ENCODE measurements at places on chromosomes 3 and 15.
A peak's percentile ranks its signal among the peaks of the same experiment; 100 is the strongest.

GRCh38 chr3:40265181-40265580 lies 44.3 kb upstream of the EIF1B start:
- DNase-seq = no peak

GRCh38 chr15:72375501-72375845 lies 341 bp downstream of the HEXA start:
- no peak for DNase-seq

DNA sequence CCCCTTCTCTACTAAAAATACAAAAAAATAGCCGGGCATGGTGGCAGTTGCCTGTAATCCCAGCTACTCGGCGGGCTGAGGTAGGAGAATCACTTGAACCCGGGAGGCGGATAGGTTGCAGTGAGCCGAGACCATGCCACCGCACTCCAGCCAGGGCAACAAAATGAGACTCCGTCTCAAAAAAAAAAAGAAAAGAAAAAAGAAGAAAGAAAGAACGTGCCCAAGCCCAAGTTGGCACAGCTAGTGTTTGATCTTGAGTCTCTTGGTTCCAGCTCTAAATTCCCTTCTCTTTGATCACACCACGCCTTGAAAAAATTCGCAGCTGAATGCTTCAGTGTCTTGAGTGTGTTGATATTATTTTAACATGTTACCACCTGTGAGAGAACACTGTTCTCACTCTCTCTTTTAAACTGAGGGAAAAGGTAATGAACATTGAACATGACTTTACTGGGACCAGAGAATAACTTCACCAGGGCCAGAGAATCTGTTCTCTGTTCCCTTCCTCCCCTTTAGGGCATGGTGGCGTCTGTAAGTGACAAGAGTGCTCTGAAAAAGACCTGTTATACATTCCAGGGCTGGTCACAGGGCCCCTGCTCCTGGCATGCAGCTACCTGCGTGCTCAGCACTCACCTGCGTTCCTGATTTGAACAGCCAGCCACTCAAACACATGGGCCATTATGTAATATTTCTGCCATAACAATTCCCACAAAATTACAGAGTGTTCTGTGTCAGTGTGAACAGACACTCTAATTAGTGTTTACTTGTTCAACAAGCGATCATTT lies 19.0 kb downstream of the SLCO3A1 start:
- no peak for DNase-seq

GRCh38 chr3:73509066-73509465 lies 115.7 kb downstream of the PDZRN3 start:
- DNase-seq = no peak

DNA sequence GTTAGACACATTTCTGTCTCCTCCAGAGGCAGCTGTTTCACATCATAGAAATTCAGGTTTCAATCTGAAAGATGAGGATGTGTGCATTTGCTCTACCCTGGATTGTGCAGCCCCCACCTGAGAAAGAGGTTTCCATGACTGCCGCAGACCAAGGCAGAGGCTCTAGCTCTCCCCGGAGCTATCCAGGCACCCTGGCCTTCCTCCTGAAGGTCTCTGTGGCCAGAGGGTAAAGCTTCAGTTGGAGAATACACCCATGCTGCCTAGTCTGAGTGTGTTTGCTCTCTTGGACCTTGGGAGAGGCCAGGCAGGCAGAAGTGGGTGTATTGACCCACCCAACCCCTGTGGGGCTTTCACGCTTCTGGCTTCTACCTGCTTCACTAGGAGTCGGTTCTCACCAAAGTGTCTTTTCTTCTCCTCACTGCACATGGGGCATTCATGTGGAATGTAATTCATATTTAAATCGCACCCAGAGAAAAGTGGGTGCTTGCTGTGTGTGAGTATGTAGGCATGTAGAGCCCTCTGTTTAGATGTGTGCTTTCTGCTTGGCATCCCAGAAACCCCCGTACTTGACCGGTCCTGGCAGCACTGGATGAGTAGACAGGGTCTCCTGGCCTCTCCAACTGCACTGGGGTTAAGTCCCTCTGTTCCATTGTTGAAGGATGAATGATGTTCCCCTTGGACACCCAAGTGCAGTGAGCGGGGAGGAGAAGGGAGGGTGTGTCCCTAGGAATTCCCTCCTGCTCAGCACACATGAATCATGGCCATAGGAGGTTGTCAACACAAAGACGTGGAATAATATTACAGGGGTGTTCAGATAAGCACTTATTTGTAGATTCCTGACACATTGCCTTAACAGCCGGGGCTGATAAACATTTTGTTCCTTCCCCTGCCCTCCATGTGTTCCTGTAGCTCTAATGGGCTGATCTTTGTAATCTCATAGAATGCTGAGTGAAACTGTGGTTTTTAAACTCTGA lies 20.3 kb upstream of the RAB6B start:
- DNase-seq = peak; percentile 54

DNA sequence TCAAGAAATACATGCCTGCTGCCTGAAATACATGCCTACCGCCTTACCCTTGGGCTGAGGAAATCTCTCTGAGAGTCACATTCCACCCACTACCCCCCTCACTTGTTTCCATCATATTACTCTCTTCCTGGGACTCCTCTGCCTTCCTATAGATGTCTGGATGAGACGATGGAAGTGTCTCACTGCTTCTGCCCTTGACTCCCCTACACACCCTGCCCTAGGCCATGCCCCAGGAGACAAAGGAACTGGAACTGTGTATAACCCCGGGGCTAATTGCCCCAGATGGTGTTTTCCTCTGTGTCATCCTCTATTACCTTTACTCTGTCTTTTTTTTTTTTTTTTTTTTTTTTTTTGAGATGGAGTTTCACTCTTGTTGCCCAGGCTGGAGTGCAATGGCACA lies 102.0 kb downstream of the GTPBP8 start:
- no peak for DNase-seq

GRCh38 chr15:24919446-24919845 lies 35.3 kb upstream of the SNRPN start:
- no peak for DNase-seq

DNA sequence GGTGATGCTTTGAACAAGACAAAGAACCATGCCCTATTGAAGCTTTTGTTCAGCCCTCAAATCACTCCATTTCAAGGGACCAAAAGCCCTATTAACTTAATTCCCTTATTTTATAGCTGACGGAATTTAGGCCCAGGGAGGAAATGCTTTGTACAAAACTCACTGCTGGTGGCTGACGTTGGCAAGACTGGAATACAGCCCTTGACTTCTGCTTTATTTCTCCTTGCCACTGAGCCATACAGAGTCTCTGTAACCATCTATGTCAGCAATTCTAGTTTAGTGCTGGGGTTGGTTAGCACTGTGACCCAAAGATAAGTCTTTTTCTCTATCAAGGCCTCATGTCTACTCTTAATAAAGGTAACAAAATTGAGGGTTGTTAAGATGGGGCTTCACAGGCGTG lies 316.1 kb upstream of the TPRG1 start:
- DNase-seq = no peak

GRCh38 chr3:89098964-89099585 lies 8.3 kb upstream of the EPHA3 start:
- peak; percentile 29 for DNase-seq

- peak; percentile 13 for DNase-seq
Measured at GRCh38 chr3:113193719-113194118, 17.6 kb upstream of the BOC start.

DNA sequence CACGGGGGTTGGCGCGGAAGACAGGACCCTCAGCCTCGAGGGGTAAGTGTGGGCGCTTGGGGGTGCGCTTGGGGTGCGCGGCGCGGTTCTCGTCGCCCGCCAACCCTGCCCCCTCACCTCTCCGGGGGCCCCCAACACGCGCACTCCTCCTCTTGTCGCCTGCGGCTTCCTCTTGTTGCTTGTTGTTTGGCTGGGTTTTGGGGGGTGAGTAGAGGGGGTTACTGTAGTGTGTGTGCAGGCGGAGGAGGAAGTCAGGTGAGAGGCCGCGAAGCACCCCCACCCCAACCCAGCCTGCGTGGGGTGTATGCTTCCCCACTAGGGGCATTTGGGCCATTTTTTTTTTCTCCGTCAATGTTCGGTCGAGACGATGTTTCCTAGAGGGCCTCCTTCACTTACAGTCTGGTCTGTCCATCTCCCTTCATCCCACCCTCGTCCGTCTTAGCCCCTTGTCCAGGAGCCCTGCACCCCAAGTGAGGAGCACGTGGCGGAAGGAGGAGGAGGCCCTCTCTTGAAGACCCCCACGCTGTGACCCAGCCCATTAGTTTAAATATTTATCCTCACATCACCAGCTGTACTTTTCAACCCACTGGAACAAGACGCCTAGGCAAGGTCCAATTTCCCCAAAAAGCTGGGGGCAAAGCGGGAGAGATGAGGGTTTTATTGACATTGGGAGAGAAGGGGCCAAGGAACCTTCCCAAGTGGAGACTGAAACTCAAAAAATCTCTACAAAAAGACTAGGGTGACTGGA lies 20.4 kb upstream of the SATB1 start:
- peak; percentile 2 for DNase-seq

DNA sequence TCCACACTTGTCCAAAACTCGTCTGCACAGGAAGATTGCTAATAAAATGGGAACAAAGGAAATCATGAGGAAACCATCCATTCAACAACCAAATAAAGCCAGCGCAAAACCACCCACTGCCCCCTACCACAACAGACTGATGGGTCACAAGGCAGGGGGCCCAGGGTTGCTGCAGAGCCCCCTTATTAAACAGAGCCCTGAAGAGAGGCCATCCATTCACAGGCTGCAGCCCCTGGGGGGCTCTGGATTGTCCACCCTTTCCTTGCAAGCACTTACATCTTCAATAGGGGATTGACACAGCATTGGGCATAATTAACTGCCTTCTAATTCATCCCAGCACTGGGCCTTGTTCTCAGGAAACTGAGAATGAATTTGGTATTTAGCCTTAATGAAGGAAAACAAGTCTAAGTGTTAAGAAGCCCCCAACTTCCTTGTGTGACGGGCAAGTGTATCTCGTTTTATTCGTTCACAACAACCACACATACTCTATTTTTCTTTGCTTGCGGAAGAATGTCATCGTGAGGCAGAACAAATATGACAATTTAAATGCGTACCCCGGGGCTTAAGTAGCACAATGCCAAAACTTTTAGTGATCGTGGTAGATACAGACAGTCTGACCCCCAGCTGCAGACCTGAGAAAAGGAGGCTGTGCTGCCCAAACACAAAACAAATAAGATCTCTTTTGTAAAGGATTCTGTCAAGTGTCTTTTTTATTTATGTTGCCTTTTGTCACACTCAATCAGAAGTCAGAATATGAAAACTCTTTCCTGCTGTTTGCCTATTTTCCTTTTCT lies 144.0 kb downstream of the SEMA6D start:
- no peak for DNase-seq

GRCh38 chr3:117252208-117252607 lies 542.6 kb downstream of the TUSC7 start:
- DNase-seq = peak; percentile 30

- no peak for DNase-seq
Measured at GRCh38 chr3:88030210-88030609, 28.6 kb downstream of the CGGBP1 start.

DNA sequence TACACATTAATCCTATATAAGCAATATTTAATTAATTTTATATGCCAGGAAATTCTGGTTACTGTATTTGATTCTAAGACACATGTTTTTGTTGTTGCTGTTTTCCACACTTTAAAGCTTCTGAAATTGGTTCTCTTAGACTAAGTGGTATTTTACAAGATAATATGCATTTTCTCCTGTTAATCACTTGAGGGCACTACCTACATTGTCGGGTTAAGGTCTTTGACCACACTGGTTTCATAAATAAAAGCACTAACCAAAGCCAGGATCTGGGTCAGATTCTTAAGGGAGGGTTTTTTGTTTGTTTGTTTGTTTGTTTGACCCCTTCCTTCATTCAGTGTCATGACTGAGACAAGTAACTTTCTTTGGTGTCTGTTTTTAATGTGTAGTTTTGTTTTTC lies 590.2 kb downstream of the RBMS3 start:
- no peak for DNase-seq

DNA sequence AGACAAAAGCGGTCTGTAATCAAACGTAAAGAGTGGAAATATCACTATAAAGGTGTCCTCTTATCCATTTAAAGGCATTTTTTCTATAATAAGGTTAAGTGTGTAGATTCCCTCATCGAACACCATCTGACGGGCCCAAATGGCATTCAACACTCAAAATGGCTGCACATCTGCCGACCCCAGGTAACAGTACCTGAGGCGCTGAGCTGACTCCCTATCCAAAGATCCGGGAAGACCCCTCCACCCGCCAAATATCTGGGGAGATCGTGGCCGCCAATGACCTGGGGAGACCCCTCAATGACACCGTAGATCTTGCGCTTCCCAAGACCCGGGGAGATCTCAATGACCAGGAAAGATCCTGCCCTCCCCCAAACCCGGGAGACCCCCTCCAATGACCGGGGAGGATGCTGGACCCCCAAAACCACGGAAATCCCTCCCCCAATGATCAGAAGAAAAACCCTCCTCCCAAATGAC lies 476 bp downstream of the IP6K2 start:
- no peak for DNase-seq

GRCh38 chr15:42157981-42158765 lies 1.7 kb upstream of the PLA2G4F start:
- DNase-seq = peak; percentile 73

DNA sequence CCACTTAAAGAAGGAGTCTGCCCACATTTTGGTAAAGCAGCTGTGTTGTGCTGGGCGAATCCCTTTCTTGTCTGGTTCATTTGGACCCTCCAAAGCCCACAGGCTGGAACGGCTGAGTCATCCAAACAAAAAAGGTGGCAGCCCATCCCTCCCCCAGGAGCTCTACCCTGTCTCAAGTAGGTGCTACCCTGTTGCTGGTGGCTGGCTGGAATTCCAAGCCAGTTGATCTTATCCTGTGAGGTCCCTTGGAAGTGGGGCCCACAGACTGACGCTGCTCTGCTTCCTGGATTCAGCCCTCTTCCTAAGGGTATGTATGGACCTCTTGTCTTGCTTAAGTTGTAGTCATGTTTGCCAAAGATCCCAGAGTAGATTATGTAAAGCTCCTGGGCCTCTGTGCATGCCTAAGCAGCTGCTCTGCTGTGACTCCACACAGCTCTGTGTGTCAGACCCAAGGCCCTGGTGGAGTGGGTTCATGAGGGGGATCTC lies 44.5 kb downstream of the CCR1 start:
- DNase-seq = no peak

- DNase-seq = no peak
Measured at GRCh38 chr3:58566398-58567250, 10.6 kb downstream of the FAM107A start.

DNA sequence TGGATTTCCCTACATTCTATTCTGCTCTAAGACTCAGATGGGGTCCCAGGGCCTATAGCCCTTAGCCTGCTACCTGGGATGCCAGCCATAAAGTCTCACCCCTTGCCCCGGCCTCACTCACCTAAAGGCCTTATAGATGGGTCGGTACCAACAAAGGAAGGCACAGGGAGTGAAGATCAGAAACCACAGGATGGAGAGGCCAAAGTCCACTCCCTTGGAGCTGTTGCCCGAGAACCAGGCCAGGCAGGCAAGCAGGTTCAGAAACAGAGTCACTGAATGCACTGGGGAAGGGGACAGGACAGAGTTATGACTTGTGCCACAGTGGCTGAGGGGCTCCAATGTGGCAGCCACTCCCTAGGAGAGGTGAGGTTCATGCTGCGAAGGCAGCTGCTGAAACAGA lies 7.4 kb upstream of the ULK3 start:
- DNase-seq = no peak

DNA sequence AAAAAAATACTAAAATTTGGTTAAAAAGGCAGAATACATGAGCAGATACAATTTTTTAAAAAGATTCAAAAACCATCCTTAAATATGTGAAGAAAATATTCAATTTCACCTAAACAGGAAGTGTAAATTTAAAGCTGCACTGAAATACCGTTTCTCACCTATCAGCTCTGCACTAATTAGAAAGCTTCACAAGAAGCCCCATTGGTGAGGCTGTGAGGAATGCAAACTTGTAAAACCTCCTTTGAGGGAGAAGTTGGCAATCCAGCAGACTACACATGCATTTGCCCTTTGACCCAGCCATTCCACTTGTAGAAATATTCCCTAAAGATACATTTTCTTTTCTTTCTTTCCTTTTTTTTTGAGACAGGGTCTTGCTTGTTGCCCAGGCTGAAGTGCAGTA lies 18.8 kb downstream of the BLM start:
- no peak for DNase-seq

Data from Daoy (cell line).